ENCODE measurements at places on chromosomes 4 and X.

DNA sequence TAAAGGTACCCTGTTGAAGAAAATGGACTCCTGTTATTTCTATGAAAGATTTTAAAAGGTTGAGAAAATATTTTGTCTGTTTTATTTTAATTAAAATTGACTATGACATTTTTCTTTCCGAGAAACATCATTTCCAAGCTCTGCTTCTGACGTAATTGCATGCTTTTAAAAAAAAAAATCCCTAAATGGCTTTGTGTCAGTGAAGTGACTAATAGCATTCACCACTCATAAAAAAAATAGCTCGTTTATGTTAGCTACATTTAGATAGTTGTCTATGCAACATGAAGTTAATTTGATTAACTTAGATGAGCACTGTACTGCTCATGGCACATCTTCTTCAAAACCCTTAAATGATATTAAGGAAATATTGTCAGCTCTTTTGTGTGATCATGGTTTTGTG lies 105.1 kb upstream of the KLHL13 start:
- DNase-seq, result no peak

GRCh38 chrX:133285341-133285740 lies 67.2 kb upstream of the TFDP3 start:
- no peak for DNase-seq

GRCh38 chrX:39592776-39593175 lies 505.0 kb downstream of the BCOR start:
- DNase-seq, result no peak

- DNase-seq, result no peak
Observed at GRCh38 chrX:11206716-11207115, 86.5 kb upstream of the AMELX start.

DNA sequence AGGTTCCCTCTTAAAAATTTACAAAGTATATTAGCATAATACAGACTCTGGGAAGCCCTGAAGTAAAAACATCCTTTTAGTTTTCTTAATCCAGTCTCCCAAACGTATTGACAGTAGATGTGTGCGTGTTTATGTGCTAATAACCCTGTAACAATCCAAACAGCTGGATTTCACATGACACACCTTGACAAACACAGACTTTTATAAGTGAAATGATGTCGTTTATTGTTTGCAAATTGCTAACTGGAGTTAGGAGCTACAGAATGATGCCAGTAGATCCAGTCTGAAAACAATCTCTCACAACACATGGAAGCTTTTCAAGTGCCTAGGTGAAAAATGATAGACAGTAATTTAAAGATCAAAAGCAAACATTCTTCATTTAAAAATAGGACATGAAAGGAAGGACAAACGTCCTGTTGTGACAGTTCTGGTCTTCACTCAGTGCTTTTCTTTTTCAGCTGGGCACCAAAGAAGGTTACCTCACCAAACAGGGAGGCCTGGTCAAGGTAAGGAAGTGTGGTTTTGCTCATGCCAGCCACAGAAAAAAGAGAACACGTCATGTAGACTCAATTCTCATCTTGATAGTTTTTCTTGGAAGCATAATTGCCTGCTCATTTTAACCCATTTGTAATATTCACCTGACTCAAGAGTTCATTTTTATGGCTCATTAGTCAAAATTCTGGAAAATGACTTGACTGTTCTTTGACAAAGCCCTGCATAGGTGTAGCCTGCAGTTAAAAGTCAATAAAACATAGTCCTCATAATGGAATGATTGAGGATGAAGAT lies 32.9 kb downstream of the LAMTOR3 start:
- no peak for DNase-seq

GRCh38 chr4:46909078-46909477 lies at the start of gene COX7B2:
Gene COX7B2 (minus strand): TSS chr4:46909245. CDS start chr4:46735192, 174,053 bp downstream.
- DNase-seq, result no peak

- no peak for DNase-seq
Observed at GRCh38 chr4:127856813-127857447, 23.8 kb upstream of the PLK4 start.

DNA sequence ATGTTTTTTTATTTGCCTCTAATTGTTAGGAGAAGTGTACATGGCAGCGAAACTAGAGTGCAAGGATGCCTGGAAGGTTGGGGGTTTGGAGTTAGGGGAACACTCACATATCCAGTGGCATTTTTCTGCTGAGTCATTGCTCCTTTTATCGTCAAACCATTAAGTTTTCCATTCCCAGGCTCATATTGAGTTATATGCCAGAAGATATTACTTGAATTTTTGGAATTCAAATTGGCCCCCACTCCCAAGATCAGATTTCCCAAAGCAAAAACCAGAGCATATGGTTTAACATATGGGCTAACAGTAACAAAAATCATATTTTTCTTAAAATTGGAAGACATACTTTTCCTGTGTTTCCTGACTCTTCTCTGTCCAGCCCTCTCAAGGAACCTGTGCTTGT lies 152.7 kb downstream of the FSTL5 start:
- no peak for DNase-seq

DNA sequence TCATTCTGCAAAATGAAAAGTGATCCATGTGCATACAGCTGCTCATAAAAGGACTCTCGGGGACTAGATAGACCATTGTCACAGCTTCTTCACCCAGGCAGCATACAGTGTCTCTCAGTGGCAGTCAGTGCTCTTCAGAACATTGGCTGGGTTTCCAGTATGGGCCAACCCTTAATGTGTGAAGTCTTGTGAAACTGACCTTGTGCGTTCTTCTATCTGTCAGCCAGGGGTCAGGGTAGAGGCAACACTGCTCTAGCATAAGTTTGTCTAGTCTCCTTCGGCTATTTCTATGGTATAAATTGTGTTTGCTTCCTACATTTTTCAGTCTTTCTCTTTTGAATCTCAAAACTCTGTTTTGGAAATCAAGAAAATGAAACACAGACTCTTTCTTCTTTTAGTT lies 37.0 kb upstream of the SMIM31 start:
- DNase-seq, result no peak

GRCh38 chr4:172927096-172927814 lies 241.4 kb upstream of the GALNT7 start:
- no peak for DNase-seq

GRCh38 chrX:154417157-154417556 lies 5.8 kb downstream of the TAFAZZIN start:
- DNase-seq, result peak; percentile 24

- no peak for DNase-seq
Observed at GRCh38 chrX:54423161-54423888, 16.9 kb upstream of the TSR2 start.

- DNase-seq, result no peak
Observed at GRCh38 chr4:33171873-33172525, 2451.8 kb downstream of the PCDH7 start.

DNA sequence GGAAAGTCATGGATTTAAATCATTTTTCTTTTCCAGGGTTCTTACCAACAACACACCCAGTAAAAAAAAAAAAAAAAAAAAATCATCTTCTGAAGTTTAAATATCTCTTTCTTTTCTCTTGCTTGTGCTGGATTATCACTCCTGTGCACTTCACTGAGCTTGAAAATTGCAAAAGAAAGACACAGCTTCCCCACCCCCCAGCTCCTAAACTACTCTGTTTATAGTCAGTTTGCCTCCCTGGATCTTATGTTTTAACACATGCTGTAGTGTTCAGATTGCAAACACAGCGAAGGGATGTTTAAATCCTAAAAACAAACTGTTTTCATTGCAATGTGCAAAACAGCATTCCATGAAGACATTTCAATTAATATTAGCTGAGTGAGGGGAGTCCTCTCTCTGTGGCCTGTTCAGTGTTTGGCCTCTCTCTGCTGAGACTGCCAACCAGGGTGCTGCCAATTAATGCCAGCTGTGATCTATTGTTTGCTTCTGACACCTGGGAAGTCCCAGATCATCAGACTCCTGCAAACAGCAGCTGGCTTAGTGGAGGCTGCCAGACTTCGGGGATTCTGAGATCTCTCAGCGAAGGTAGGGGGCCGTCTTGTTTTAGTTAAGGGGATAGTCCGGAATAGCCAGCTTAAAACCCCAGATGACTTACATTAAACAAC lies 171.1 kb upstream of the PITX2 start:
- no peak for DNase-seq

- no peak for DNase-seq
Observed at GRCh38 chrX:105564501-105564900, 257.8 kb upstream of the NRK start.

- no peak for DNase-seq
Observed at GRCh38 chr4:187183346-187183745, 459.7 kb upstream of the FAT1 start.

GRCh38 chrX:84322083-84322827 lies 134.3 kb upstream of the RPS6KA6 start:
- DNase-seq, result no peak

DNA sequence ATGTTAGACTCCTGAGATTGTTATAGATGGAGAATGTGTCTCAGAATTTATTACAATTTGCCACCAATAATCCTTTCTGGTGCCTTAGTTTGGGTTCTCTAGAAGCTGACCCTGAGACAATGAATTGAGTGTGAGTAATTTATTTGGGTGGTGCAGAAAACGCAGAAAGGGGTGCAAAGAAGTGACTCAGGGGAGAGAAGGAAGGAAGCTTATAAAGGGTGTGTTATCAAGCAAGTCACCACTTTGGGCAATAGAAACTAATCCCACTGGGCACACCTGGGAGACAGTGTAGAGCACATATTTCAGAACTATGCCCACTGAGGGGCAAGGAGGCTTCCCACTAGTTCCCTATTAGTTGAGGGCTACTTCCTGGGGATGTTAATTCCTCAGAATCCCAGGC lies 320.6 kb downstream of the MID1IP1 start:
- no peak for DNase-seq

DNA sequence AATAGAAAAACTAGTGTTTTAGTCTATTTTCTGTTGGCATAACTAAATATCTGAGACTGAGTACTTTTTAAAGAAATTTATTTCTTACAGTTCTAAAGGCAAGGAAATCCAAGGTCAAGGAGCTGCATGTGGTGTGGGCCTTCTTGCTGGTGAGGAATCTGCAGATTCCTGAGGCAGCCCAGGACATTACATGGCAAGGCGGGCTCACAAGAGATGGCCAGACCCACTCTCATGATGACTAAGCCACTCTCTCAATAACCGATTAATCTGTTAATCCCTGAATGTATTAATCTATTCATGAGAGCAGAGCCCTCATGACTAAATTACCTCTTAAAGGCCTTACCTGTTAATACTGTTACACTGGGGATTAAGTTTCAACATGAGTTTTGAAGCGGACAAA lies 340.8 kb downstream of the GRXCR1 start:
- DNase-seq, result no peak

- DNase-seq, result no peak
Observed at GRCh38 chr4:123450393-123450792, 53.8 kb downstream of the SPRY1 start.

DNA sequence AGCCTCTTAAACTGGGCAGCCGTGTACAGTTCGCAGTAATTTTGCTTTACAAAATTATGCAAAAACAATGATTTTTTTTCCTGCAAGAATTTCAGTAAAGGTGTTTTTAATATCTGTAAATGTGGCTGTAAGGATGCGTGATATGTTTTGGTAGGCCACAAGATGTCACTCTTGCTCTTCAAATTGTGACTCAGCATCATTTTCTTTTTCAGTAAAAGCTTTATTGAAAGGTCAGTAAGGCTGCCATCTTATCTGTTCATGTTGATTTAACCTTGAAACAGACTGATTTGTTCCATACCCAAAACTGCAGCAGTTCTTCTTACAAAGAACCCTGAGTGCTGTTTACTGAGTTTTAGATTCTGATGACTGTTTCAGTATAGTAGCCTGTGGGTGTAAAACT lies 39.9 kb downstream of the TXLNG start:
- DNase-seq, result no peak

DNA sequence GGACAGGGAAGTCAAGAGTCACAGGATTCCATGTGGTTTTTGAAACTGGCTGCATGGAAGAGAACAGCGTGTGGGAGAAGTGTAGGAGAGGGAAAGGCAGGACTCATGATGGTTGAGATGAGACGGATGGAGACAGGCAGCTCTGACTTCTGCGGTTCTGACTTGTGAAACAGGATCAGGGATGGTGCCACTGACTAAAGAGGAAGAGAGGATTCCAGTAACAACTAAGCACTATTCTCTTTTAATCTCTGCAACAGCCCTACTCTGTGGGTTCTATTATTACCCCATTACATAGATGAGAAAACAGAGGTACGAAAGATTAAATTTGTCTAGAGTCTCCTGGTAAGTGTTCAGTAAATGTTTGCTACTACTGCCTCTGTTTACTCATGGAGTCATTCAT lies 156.3 kb downstream of the CBR4 start:
- no peak for DNase-seq

GRCh38 chr4:26931451-26931850 lies 70.8 kb downstream of the STIM2 start:
- no peak for DNase-seq

DNA sequence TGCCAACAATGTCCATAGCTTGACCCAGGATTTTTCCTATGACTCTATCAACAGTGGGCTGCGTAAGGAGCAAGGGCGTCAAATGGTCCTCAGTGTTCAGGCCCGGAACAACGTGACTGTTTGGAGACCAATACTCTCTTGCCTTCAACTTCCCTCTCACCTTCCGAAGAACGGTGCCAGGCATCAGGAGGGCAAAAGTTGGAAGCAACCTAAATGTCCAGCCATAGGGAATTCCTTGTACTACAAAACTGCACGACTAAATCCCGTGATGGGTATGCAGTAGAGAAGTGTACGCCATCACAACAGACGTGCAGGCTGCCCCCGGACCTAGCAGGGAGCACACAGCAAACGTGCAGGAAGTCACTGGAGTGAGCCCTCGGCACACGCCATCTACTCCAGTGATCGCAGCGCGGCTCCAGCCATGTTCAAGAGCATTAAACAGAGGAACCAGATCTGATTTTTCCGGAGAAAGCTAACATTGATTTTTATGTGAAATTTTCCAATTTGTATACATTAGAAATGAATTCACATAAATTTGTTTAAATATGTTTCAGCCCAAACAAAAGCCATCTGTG lies 79.0 kb downstream of the JAKMIP1 start:
- DNase-seq, result no peak

DNA sequence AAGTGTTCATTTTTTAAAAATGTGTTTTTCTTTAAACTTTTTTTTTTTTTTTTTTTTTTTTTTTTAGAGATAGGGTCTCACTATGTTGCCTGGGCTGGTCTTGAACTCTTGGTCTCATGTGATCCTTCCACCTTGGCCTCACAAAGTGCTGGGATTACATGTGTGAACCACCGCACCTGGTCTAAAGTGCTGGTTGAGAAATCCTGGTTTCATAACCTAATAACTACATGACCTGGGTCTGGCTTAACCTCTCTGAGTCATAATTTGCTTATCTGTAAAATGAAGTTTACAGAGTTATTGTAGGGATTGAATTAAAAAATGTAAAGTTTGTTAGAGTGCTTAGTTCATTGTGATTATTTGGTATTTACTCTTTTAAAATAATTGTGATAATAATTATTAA lies 5.2 kb downstream of the HSD17B13 start:
- no peak for DNase-seq

DNA sequence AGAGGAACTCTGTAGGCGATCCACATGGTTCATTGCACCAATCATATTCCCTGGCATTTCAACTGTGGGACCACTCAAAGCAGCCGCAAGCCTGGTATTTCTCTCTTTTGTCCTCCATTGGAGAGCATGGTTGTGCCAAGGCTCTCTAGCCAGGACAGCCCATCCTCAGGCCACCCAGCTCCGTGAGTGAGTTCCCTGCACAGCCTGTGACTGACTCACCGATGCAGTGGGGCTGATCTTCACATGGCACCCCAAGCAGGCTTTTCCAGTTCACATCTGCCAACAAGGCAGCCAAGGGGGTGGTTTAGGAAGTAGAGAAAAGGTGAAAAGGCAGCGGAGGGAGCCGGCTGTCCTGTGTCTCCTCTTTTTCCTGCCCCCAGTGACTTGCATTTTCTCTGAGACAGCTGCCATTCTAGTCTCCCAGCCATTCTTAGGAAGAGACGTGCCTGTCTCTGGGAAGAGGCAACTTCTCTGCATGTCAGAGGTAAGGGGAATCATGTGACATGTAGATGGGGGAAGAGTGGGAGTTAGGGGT lies 69.2 kb downstream of the MID1IP1 start:
- no peak for DNase-seq
